ENCODE measurements at places on chromosomes 1 and 21. TPM values are rescaled to one million over a fixed set of nuclear protein-coding genes. Genes with fewer than 3 reads are reported as not detected.
A peak's percentile ranks its signal among the peaks of the same experiment; 100 is the strongest.

AUNIP gene
- 0.41 TPM for polyA plus RNA-seq

OXCT2 gene
- 0.39 TPM for polyA plus RNA-seq

SPRR2A gene
- polyA plus RNA-seq, result not detected

DCST1 gene
- polyA plus RNA-seq, result not detected

SLC30A10 gene
- 6.0 TPM for polyA plus RNA-seq

PWP2 gene
- polyA plus RNA-seq, result 0.36 TPM

GRCh38 chr1:156388174-156389137 is 19.4 kb downstream of the RHBG start:
- DNase-seq, result peak; percentile 37

DNA sequence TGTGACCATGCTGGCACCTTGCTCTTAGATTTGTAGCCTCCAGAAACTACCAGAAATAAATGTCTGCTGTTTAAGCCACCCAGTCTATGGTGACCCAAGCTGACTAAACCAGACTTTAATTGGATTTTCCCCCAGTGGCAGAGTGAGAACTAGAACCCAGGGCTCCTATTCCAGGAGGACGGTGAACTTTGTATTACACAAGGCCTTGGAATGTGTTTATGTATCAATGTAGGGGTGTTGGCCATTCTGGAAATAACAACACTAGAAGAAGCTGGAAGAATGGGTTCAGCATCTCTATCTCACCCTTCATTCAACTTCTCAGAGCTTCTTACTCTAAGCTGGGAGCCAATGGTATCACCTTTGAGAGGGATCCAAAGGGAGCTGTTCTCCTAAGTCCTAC is 37.0 kb downstream of the ARHGEF11 start:
- no peak for DNase-seq

GRCh38 chr1:188660572-188660971 is 1817.1 kb downstream of the BRINP3 start:
- no peak for DNase-seq

GRCh38 chr1:184910691-184911091 is 63.6 kb downstream of the NIBAN1 start:
- DNase-seq, result peak; percentile 8

DNA sequence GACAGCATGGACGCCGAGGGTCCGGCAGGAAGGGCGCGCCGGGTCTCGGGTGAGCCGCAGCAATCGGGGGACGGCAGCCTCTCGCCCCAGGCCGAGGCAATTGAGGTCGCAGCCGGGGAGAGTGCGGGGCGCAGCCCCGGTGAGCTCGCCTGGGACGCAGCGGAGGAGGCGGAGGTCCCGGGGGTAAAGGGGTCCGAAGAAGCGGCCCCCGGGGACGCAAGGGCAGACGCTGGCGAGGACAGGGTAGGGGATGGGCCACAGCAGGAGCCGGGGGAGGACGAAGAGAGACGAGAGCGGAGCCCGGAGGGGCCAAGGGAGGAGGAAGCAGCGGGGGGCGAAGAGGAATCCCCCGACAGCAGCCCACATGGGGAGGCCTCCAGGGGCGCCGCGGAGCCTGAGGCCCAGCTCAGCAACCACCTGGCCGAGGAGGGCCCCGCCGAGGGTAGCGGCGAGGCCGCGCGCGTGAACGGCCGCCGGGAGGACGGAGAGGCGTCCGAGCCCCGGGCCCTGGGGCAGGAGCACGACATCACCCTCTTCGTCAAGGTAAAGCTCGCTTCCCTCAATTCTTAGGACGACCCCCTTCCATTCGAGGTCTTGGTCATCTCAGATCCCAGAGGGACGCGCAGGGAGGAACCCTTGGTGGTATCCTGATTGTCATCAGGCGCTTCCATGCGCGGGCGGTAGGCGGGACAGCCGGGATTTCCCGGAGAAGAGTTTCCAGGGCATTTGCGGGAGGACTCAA is 1.6 kb downstream of the CLIC6 start:
- DNase-seq, result peak; percentile 53

DNA sequence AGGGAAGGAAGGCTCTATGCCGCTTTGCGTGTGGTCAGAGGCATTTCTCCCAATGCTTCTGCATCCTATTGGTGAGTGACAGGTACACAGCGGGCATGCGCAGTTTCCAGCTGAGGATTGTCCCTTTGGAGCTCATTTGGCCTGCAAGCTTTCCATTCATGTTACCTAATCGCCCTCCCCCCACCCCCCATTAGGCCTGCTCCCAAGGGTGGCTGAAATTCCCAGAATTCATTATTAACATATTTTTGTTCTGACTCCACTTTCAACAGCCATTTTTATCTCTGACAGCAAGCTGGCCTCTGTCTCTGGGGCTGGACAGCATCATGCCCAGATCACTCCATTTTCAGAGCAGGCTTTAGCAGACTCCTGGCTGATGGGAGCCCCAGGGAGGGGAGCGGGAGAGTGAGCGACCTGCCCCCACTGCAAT is 25.6 kb downstream of the MIS18A start:
- peak; percentile 19 for DNase-seq

GRCh38 chr1:26259578-26259977 is 20.3 kb upstream of the SH3BGRL3 start:
- no peak for DNase-seq

GRCh38 chr1:37068260-37068659 is 33.9 kb upstream of the GRIK3 start:
- DNase-seq, result no peak

DNA sequence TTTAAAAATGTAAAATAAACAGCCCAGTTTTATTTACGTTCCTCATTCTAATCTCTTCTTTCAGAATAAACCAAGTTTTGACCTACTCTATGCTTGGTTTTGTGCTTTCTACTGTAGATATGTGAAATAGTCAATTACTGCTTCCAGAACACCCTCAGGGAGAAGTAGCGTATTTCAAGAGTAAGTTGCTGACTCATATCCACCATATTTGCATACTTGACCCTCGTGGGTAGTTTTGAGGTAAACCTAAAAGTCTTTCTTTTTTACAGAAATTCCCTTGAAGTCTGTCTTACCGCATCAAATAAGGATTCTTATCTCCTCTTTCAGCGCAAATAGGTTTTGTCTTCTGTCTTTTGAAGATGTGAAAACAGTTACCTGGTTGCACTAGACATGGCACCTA is 1.4 kb upstream of the OR2L3 start:
- no peak for DNase-seq

- no peak for DNase-seq
Measured at GRCh38 chr1:236870721-236871120, 75.6 kb downstream of the MTR start.

- DNase-seq, result no peak
Measured at GRCh38 chr1:6599141-6599975, 3.3 kb downstream of the KLHL21 start.

DNA sequence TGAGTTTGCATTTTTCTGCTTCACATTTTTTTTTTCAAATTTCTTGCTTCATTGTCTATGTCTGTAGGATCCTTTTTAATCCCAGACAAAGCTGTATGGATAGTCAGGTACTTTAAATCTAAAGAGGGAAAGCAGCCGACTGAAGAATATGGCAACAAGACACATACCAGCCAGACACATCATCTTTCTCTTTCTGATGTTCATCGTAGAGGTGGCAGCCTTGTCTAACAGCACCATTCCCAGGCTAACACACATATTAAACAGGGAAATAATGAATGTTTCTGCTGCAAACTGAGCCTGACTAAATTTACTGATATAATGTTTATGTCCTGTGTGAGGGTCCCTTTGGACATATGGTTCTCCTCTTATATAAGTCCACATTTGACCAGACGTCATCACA is 3.7 kb upstream of the TEKT2 start:
- no peak for DNase-seq

GRCh38 chr1:209556162-209556690 is 27.3 kb upstream of the CAMK1G start:
- no peak for DNase-seq

GRCh38 chr1:99110140-99111041 is 105.7 kb upstream of the PLPPR5 start:
- DNase-seq, result no peak

All from hepatocyte (in vitro differentiated cells).